Inflammatory macrophage (primary cell): ENCODE measurements at places on chromosomes 5 and 9.

DNA sequence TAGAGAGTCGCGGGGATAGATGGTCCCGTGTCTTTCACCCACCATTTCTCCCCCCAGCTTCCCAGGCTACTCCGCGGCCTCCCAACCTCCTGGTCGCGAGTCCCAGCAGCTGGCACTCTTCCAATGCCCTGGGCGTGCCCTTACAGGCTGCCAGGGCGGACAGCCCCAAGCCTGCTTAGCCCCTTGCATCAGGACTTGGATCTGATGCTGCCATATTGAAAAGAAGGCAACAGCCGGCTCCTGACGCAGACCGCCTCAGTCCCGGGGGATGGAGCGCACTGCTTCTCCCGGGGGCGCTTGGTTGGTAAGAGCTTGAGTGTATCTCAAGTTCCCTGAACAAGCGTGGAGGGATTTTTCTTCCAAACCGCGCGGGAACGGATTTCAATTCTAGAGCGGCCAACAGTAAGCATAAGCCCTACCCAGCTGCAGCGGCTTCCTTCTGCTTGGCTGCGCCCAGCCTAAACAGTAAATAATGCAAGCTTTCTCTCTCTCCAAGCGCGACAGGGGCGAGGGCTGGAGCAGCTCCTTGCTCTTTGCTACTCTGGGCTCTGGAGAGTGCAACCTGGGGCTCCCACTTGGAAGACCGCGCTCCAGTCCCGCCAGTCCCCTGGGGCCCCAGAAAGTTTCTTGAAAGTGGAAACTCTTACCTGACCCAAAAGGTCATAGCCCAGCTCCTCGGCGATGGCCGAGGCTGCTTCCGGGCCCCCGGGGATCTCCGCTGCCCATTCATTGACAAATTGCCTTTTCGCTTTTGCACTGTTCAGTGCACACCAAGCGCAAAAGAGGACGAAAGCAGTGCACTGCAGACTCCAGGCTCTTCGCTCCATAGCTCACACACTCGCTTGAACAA lies 607 bp downstream of the PCSK1 start:
- DNase-seq: no peak

DNA sequence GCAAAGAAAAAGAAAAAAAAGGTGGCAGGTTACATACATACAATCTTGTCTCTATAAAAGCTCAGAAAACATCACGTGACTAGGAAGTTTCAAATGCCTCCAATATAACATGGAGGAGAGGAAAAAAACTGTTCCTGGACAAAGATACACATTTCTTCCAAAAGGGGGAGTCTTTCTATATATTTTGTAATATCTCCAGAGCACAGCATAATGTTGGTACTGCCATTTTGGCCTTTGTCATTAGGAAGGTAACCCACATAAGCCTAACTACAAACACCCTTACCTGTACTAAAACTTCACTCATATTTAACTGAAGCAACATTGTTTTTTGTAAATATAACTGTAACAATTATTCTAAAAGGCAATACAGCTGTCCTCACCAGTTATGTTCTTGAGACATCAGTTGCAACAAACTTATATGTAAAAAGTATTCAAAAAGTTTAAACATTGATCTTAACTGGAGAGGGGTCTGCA lies 1.2 kb upstream of the BTF3 start:
- DNase-seq: peak; percentile 4

GRCh38 chr5:35393901-35394300 lies 163.6 kb upstream of the PRLR start:
- peak; percentile 42 for DNase-seq

- no peak for DNase-seq
These were observed 15.4 kb upstream of the VDAC1 start for GRCh38 chr5:134020188-134020587.

DNA sequence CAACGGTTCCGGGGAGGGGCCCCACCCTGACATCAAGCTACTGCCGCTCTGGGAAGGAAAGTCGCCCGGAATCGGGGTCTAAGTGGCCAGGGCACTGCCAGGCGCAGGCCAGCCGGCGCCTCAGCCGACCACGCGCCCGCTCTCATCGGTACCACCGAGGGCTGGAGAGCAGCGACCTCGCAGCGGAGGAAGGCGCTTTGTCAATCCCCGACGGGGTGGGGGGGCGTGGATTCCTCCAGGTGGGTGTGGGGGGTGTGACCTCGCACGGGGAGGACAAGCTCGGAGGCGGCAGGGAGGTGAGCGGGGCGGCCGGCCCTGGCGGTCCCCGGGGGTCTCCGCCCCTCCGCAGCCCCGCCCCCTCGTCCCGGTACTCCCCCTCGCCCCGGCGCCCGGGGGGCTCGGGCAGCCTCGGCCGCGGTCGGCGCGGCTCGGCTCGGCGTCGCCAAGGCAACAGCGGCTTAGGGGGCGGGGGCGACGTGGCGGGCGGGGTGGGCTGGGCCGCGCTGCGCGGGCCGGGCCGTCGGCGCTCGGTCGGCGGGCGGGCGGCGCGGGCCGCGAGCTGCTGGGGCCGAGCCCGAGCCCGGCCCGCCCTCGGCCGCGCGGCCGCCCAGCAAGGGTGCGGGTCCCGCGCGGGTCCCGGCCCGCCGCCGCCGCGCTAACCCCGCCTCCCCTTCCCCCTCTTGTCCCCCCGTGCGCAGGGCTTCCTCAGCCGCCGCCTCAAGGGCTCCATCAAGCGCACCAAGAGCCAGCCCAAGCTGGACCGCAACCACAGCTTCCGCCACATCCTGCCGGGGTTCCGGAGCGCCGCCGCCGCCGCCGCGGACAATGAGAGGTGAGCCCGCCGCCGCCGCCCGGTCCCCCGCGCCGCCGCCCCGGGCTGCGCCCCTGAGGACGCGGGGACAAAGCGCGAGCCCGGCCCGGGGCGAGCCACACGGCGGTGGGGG lies 47.5 kb downstream of the DAB2IP start:
- DNase-seq: no peak

DNA sequence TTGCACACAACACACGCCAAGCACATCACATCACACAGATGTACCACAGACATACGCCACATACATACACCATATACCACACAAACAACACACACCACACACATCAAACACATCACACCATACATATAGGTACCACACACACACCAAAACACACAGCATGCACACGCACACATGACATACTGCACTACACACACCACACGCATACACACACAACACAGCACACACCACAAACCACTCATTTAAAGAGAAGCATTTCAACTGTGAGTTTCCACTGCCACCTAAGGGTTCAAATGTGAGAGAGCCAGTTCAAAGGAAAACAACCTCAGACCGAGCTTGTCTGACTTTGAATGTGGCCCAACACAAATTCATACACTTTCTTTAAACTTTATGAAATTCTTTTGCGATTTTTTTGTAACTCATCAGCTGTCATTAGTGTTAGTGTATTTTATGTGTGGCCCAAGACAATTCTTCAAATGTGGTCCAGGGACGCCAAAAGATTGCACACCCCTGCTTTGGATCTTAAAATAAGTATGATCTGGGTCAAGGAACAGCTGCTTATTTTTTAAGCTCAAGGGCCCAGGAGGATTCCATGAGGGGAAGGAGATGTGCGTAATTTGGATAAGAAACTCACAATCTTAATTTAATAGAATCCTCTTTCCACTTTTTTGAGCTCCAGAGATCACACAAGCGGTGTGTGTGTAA lies 494.6 kb downstream of the GADD45G start:
- DNase-seq: peak; percentile 61

GRCh38 chr9:132201139-132201538 lies 39.3 kb downstream of the NTNG2 start:
- no peak for DNase-seq

DNA sequence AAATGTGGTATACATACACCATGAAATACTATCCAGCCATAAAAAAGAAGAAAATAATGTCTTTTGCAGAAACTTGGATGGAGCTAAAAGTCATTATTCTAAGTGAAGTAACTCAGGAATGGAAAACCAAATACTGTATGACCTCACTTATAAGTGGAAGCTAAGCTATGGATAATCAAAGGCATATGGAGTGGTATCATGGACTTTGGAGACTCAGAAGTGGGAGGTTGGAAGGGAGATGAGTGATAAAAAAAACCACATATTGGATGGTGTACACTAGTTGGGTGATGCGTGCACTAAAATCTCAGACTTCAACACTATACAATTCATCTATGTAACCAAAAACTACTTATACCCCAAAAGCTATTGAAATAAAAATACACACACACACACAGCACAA lies 24.5 kb downstream of the ADAMTS12 start:
- DNase-seq: no peak
